Fibroblast of skin of scalp (primary cell): ENCODE measurements at places on chromosomes 6 and 20.

DNA sequence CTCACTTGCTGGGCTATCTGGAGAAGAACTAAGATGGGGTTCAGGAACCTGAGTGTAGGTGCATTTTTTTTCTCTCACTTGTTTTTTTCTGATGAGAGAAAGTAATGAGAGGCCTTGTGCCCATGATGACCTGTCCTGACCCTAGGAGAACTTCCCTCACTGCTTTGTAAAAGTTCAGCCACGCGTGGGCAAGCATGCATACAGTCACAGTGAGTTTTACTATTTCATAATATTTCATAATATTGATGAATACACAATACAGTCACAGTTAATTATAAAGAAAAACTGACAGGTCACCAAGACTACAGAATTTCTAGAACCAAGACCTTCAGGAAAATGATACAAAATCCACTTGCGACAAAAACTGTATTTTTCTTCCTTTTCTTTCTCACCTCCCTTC lies 111.8 kb downstream of the MAP7 start:
- no peak for DNase-seq

DNA sequence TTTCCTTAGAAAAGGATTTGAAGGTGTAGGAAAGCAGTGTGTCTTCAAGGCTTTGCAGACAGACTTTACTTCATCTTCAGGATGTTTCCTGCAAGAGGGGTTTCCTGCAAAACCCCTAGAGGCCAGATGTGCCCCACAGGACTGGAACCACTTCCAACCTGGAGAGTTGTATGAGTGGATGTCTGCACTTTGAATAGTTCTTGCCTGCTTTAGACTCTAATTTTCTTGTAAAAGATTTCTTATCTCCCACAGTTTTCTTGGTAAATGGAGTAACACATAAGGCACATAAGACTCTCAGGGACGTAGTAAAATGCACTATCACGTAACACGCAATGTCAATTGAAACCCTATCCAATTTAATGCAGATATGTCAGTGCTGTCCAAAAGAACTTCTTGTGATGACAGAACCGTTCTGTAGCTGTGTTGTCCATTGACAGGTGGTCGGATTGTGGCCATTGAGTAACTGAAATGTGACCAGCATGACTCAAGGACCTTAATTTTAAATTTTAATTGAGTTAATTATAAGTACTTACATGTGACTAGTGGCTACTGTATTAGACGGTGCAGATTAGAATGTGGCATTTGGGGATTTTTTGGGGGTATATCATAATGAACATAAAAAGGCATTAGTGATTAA lies 118.7 kb downstream of the JARID2 start:
- DNase-seq, result no peak

GRCh38 chr20:22523499-22524392 lies 60.6 kb downstream of the FOXA2 start:
- no peak for DNase-seq

GRCh38 chr6:40489798-40490197 lies 97.4 kb downstream of the LRFN2 start:
- no peak for DNase-seq

DNA sequence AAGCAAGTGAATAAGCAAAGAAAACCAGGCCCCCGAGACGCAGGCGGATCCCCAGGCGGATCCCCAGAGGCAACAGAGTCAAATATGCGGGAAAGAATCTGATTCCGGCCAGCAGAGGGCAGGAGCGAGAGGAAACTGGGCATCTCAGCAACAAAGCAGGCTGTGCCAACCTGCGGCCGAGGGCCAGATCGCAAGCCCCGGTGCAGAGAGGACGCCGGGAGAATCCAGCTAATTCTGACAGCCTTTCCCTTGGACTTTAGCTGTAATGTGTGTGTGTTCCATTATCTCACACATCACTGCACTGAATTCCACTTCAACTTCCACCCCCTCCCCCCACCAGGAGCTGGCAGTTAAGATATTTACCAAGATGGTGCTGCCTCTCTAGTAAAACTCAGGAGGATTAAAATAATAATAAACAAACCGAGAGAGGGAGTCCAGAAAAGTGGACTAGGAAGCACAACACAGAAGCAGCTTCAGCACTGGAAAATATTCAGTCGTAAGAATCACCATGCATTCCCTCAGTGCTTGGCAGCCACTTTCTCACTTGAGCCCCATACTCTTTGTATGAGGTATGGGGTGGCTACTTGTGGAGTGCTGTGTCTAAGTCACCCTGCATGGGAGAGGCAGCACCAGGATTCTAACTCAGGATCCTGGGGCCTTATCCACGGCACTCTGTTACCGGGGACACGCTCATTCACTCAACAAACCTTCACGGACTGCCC lies 66.2 kb upstream of the SNX9 start:
- peak; percentile 85 for DNase-seq

- DNase-seq, result peak; percentile 52
Observed at GRCh38 chr6:33147807-33148666, 44.2 kb downstream of the COL11A2 start.
